Kasumi-1 (cell line): ENCODE measurements at places on chromosomes 6 and 20.

DNA sequence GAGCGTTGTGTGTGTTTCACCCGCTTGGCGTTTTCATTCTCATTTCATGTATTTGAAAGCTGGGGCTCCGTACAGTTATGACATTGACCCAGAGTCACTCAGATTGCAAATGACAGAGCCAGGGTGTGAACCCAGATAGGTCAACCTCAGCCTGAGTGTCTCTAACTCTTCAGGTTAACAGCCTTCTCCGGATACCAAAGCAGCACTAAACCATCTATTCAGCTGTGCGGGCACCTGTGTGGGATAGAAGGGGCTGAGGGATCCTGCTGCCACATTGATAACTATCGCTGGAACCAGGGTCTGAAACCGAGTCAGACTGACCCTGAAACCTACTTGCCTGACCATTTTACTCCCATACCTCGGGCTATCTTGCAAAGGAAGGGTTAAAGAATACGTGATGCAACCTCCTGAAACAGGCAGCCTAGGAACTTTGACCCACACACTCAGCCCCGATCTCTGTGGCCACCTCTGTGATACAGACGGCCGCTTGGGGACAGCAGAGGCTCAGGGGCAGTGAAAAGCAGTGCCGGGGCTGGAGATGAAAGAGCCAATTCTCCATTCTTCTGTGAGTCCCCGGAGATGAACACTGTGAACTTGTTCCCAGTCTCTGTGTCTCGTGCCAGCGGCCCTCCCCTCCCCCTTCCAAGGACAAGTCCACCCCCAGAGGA is 233.5 kb upstream of the QKI start:
- DNase-seq = no peak

GRCh38 chr20:14790771-14791620 is 453.6 kb upstream of the FLRT3 start:
- DNase-seq = no peak

GRCh38 chr20:61724376-61724775 is 341.3 kb downstream of the TAF4 start:
- DNase-seq = no peak

DNA sequence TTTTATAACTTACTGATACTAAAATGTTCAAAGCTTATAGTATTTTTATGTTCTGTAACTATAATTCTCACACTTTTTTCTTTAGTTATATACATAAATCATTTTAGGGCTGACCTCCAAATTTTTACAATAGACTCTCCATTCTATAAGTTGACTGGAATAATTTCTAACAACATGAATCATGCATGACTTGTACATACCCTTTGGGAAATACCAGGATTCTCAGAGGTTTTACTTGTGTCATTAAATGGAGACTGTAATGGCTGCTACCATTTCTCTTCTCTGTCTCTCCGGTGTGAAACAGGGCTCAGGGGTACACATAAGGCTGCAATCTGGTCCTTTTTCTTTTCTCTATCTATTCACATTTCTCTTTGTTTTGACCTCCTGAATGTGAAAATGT is 222.2 kb upstream of the FLRT3 start:
- DNase-seq = no peak

- DNase-seq = no peak
Measured at GRCh38 chr6:75893776-75894152, 144.7 kb downstream of the MYO6 start.

- no peak for DNase-seq
Measured at GRCh38 chr20:47501116-47501481, 588 bp upstream of the NCOA3 start.

- DNase-seq = no peak
Measured at GRCh38 chr6:6657085-6657819, 68.7 kb downstream of the LY86 start.
